ENCODE measurements at places on chromosomes 1 and 21.

- DNase-seq, result no peak
Measured at GRCh38 chr21:26946744-26947446, 20.0 kb downstream of the ADAMTS5 start.

DNA sequence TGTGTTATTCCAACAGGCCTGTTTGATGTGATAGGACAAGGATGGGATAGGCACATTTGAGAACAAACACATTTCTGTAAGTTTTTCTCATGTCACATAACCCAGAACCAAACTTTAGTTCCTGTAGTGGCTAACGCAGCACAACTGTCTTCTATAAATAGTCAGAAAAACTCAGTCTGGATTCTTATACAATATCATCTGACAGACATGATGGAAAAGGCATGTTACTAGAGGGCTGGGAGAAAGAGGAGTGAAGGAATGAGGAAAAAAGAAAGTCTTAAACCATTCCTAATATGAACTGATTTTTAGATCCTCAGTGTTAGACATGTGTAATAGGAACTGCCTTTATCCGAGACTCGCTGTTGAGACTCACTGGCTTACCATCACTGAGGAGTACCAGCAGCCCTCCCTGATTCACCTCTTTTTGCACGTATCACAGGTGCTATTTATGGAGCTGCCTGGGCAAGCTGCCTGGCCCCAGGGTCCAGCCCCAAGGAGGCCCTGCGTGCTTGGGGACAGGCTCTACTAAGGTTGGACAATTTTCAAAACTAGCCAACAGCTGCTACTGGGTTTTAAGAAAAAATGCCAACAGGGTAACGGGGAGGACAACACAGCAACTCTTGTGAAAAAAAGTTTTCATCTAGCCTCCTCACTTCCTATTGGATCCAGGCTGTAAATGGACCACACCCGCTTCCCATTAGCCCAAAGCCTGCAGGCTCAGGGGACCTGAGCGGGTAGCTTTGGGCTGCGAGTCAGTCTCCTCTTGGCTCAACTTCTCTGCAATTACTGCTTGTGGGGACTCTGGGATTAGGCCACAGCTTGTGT lies 30.7 kb upstream of the SERBP1 start:
- no peak for DNase-seq

- no peak for DNase-seq
Measured at GRCh38 chr1:216827251-216827650, 104.0 kb upstream of the ESRRG start.

- no peak for DNase-seq
Measured at GRCh38 chr21:23402929-23403520, 2204.3 kb downstream of the MRPL39 start.
